MG63 (cell line): ENCODE measurements at places on chromosomes 1 and 21. TPM values are rescaled to one million over a fixed set of nuclear protein-coding genes. Genes with fewer than 3 reads are reported as not detected.

DNA sequence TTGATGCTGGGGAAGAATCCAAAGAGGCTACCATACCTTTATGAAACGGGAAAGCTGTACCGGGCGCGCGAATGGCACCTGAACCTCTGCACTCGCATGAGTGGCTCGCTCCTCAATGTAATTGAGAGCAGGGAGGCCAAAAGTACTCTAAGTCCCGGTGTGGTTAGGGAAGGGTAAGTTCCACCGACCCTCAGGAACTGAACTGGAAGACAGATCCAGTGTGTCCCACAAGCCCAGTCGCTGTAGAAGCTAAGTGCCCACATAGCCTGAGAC is 1.0 kb downstream of the GATAD2B start:
- DNase-seq: no peak

GRCh38 chr1:113870778-113871177 is 734 bp downstream of the PTPN22 start:
- DNase-seq: no peak

The SYCP1 gene
- not detected in 2 replicates for total RNA-seq

The CA6 gene
- not detected in 2 replicates for total RNA-seq

The PBXIP1 gene
- 6.9 and 16.0 TPM in 2 replicates for total RNA-seq
